ENCODE measurements at places on chromosomes 5 and 9.

DNA sequence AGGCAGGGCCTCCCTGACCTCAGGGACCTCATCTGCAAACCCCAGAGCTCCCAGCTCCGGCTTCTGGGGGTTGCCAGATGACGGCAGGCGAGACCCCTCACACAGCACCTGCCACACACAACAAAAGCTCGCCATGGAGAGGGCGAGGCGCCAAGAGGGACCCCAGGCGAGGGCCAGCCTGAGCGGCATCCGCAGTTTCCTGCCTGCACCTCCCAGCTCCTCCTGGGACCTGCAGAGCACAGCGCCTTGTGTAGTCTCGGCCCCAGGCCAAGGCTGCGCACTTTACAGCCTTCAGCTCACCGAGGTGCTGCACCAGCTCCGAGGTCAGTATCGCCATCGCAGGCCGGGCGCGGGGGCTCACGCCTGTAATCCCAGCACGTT, 82.4 kb upstream of the ADAMTS2 start:
- H3K4me3 ChIP-seq = no peak overlapping the region
- H3K4me1 ChIP-seq = no peaks in the 10 kb centered on the region
- H3K27me3 ChIP-seq = no peaks in the 10 kb centered on the region
- H3K36me3 ChIP-seq = no peaks in the 10 kb centered on the region

GRCh38 chr5:54870271-54870670, 115.1 kb downstream of the ESM1 start:
- H3K4me1 ChIP-seq = peaks cover 2% of the 10 kb centered on the region
- no peak for DNase-seq
- H3K27me3 ChIP-seq = peaks cover 33% of the 10 kb centered on the region
- no peaks in the 10 kb centered on the region for H3K36me3 ChIP-seq
- H3K4me3 ChIP-seq = no peak overlapping the region

- H3K36me3 ChIP-seq = peaks cover 8% of the 10 kb centered on the region
- H3K27ac ChIP-seq = peak overlapping the region; percentile 71
- H3K27me3 ChIP-seq = no peaks in the 10 kb centered on the region
- DNase-seq = no peak
- H3K4me3 ChIP-seq = no peak overlapping the region
- peaks cover 42% of the 10 kb centered on the region for H3K4me1 ChIP-seq
Measured at GRCh38 chr5:56856541-56857178, 41.3 kb downstream of the MAP3K1 start.

DNA sequence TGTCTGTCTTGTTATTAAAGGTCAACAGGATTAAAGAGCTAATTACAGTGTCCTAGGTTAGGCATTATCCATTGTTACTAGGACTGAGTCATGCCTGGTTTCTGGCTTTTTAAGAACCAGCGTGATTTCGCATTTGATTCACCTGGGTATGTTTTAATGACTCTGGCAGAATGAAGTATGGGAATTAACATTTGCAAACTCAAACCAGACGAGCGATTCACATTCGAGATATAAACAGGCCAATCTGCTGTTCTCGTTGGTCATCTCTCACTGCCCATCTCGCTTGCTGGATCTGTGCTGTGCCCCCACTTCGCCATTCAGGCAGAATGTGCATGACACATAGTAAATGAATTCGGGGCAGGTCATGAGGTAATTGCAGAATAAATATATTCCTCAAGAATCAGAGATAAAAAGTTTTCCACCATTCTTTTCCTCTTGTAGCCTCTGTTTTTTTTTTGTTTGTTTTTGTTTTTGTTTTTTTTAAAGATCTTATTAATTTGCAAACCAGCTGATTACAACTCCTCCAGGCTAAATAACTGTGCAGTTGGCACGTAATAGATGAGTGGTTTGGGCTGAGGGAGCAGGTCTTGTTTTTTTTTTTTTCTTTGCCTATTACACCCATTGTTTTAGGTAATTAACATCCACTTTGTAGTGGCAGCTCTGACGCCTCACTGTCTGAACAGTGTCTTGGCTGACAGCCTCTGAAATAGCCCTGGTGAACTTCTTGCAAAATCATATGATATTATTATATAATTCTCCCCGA, 313.5 kb upstream of the MSX2 start:
- no peak for DNase-seq
- H3K4me3 ChIP-seq = no peak overlapping the region
- H3K4me1 ChIP-seq = no peaks in the 10 kb centered on the region

GRCh38 chr5:127406326-127407121, 110.9 kb upstream of the PRRC1 start:
- no peaks in the 10 kb centered on the region for H3K36me3 ChIP-seq
- H3K4me3 ChIP-seq = no peak overlapping the region
- H3K27me3 ChIP-seq = no peaks in the 10 kb centered on the region
- no peak overlapping the region for H3K27ac ChIP-seq
